ENCODE measurements at places on chromosomes 2 and 18. TPM values are rescaled to one million over a fixed set of nuclear protein-coding genes. Genes with fewer than 3 reads are reported as not detected.

Gene MZT2B
- 66.5 TPM for total RNA-seq

Gene TP53I3
- 7.6 TPM for total RNA-seq

Gene LONRF2
- 7.5 TPM for total RNA-seq

Gene KIAA2012
- not detected for total RNA-seq

Gene SMAD2
- 57.5 TPM for total RNA-seq

Gene AQP12B
- total RNA-seq, result not detected

Gene RGPD4
- total RNA-seq, result 0.04 TPM

Gene RBM43
- 1.9 TPM for total RNA-seq

Gene IGFBP5
- 99.5 TPM for total RNA-seq

Gene FKBP7
- total RNA-seq, result 4.0 TPM

- DNase-seq, result no peak
Measured at GRCh38 chr2:167670588-167670987, 576.8 kb downstream of the STK39 start.

DNA sequence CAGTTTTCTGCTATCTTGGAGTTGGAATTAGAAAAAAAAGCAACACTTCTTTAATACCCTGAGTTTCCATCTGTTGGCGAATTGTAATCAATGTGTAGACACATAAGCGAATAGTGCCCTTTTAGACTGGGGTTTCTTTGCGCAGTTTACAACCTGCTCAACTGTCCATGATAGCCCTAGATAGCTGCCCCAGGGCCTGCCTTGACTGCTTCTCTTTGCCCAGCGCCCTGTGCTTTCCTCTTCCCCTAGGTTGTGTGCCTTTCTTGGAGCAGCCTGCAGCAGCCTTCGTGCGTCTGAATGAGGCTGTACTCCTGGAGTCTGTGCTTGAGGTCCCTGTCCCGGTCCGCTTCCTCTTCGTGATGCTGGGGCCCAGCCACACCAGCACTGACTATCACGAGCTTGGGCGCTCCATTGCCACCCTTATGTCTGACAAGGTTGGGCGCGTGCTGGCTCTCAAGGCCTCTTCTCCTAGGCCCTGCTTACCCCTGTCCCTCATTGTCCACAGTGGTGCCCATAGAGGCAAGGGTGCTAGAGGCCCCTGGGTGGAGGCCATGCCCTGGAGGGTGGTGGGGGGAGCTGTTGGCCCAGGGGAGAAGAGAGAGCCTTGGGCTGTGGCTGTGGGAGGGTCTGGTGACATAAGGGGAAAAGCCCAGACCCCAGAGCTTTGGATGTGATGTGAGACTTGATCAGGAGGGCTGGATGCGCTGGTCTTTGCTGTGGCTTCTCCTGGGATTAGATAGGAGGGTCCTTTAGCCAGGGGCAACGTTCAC, 6.9 kb downstream of the SLC4A3 start:
- DNase-seq, result no peak

- no peak for DNase-seq
Measured at GRCh38 chr2:110659248-110659647, 18.6 kb downstream of the BUB1 start.

- DNase-seq, result no peak
Measured at GRCh38 chr2:1125633-1126370, 175.2 kb downstream of the SNTG2 start.

- DNase-seq, result no peak
Measured at GRCh38 chr2:5982193-5982902, 290.2 kb downstream of the SOX11 start.

DNA sequence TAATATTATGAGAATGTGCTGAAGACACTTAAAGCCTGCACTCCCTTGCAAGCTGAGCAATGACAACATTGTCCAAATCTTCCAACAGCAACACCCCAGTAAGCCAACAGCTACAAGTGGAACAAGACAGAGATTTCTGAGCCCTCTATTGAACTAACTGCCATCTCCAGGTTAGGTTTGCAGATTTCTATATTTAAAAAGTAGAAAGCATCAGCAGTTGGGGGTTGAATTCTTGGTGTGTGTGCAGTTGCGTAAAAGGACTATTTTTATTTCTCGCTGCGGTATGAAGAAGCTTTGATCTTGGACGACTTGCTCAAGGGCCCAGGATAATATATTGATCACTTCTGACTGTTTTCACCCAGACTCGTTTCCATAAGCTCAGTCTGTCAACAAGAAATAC, 106.2 kb upstream of the ZFP36L2 start:
- DNase-seq, result no peak

DNA sequence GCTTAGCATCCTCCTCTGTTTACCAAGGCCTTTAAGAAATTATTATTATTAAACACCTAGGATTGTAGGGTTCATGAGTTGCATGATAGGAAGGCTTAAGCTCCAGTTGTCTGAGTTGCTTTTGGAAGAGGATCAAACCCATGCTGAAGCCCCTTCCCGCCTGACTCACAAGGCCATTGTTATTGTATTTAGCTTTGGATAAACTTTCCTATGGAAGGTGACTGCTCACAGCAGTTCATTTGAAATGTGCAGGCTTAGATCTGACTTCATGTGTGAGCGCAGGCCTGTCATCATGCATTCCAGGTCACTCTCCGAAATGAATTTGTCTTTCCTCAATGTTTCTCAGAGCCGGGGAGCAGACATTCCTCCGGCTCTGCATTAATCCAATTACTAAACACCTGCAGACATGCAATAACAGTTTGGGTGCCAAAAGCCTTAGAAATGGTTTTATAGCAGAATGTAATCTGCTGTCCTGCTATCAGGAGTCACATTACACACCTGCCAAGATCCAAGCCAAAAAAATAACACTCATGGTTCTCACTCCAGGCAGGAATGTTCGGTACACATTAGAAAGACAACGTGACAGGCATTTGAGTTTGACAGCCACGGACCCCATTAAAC, 119.9 kb downstream of the OSR1 start:
- no peak for DNase-seq

GRCh38 chr2:134570676-134571075, 148.1 kb downstream of the TMEM163 start:
- no peak for DNase-seq

- DNase-seq, result no peak
Measured at GRCh38 chr2:54716375-54716774, 7.1 kb upstream of the EML6 start.

DNA sequence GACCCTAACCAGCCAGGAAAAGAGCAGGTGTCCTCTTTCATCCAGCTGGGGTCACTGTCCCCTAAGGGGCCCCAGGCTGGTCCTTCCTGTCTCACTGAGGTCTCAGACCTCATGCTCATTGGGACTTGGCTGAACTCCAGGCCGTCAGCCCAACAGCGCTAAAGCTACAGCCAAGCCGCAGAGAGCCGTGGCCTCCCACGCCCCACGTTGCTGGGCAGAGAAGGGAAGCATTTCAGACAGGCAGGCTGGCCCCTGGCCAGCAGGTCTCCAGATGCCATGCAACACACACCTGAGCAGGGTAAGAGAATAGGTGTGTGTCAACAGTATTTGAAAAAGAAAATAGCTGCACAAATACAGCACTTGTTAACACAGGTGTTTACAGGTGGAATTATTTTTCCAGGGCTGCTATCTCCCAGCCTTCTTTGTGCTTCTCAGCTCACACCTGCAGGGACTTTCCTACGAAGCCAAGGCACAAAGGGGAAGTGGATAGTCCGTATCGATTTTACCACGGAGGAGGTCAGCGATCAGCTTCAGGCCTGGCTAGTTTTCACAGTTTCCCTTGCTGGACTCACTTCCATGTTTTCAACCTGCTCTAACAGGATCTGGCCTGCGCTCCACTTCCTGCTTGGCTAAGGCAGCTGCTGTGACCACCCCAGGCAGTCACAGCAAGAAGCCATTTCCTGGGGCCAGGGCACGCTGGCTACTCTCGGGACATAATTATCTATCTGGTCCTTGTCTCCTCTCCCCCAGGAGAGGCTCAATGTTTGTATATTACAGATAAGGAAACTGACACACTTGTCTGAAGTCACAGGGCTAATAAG, 156.1 kb upstream of the ID2 start:
- peak; percentile 44 for DNase-seq

DNA sequence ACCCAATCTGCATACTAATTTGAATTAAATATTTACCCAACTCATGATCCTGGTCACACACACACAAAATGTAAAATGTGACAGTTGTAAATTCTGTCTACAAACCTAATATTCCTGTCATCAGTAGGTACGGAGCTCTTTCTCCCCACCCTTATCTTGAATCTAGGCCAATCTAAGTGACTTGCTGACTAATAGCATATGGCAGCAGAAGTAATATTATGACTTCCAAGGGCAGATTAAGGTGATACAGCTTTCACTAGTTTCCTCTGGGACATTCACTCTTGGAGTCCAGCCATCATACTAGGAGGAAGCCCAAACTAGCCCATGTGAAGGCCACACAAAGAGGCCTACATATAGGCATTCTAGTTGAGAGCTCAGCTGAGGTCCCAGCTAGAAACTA, 89.4 kb downstream of the TMEM131 start:
- DNase-seq, result no peak

GRCh38 chr2:102437122-102437521, 14.2 kb downstream of the IL18RAP start:
- DNase-seq, result no peak

DNA sequence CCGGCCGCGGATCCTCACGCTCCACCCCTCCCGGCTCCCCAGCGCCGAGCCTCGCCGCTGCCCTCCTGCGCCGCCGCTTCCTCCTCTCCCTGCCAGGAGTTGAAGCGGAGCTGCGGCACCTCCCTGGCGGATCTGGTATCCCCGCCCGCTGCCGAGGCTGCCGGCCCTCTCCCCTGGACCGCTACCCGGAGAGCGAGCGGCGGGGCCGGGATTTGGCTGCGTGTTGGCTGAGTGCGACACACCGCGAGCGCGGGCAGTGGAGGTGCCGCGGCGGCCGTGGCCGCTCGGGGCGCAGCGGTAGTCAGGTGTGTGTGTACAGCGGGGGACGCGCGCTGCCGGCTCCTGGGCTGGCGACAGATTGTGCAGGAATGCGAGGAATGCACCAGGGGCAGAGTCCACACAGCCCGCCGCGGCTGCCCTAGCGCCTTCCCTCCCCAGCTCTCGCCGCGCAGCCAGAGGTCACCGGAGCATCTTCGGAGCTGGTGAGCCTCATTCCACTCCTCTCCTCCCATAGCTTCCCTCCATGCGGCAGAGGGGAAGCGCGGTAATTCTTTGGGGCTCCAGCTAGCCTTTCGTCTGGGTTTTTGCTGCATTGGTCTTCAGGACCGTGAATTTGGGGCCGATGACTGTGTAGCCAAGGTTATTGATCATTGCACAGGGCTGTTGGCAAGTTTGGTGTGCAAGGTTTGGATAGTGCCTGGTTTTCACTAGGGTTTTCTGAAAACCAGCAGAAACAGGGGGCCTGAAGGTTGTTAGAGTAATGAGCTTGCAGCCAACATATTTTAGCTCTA, 1.3 kb downstream of the PKP4 start:
- DNase-seq, result peak; percentile 37

Measured in gastrocnemius medialis (tissue), 4 donors.